ENCODE measurements at places on chromosomes 5 and 9.

- DNase-seq = no peak
Measured at GRCh38 chr9:108217431-108218349, 638.1 kb downstream of the ACTL7B start.

DNA sequence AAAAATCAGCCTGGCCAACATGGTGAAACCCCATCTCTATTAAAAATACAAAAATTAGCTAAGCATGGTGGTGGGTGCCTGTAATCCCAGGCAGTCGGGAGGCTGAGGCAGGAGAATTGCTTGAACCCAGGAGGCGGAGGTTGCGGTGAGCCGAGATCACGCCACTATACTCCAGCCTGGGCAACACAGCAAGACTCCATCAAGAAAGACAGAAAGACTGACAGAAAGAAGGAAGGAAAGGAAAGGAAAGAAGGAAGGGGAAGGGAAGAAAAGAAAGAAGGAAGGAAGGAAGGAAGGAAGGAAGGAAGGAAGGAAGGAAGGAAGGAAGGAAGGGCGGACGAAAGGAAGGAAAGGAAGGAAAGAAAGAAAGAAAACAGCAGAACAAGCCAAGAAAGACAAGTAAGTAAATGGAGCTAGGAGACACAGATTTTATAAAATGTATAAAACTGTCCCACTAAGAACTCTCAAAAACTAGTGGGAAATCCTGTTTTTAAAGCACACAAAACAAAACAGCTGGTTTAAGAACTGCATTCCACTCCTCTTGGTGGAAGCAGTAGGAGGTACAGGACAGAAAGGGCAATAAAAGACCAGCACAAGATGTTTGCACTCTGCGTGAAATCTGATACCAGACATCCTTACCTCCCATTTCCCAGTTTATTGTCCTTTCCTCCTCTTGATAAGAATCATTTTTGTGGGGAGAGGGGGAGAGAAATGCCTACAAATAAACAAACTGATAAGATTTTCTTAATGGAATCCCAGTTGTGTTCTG is 46.7 kb downstream of the MYO10 start:
- no peak for DNase-seq

- no peak for DNase-seq
Measured at GRCh38 chr5:53151713-53152458, 42.3 kb upstream of the MOCS2 start.

- no peak for DNase-seq
Measured at GRCh38 chr5:53884844-53885243, 324.4 kb downstream of the NDUFS4 start.

- DNase-seq = no peak
Measured at GRCh38 chr9:91818647-91819403, 131.2 kb downstream of the ROR2 start.

DNA sequence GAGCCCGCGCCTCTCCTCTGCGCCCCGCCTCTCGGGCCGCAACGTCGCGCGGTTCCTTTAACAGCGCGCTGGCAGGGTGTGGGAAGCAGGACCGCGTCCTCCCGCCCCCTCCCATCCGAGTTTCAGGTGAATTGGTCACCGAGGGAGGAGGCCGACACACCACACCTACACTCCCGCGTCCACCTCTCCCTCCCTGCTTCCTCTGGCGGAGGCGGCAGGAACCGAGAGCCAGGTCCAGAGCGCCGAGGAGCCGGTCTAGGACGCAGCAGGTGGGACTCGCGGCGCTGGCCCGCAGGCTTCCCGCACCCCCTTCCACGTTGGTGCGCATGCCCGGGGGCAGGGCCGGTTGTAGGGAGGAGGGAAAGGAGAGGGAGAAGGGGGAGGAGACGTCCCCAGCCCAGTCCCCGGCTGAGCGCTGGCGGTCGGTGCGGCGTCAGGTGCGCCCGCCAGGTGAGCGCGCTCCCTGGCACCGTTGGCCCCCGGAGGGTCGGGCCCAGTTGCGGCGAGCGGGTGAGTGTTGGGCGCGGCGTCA is at the start of gene OCLN:
TSS of gene OCLN (plus strand) at position 400 of the 532 bp plus-strand sequence. CDS start 11,455 bp downstream, outside the sequence.
- DNase-seq = peak; percentile 87

DNA sequence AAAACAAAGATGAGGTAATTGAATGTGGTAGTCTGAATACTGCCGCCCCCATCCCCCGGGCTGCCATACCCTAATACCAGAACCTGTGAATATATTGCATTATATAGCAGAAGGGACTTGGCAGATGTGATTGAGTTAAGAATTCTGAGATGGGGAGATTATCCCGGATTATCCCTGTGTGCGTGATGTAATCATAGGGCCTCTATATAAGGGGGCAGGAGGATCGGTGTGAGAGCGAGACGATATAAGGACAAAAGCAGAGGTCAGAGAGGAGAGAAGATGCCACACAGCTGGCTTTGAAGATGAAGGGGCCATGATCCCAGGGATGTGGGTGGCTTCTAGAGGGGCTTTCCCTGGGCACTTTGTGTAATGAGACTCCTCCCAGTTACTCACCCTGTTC is 101.7 kb upstream of the TLE1 start:
- DNase-seq = no peak

DNA sequence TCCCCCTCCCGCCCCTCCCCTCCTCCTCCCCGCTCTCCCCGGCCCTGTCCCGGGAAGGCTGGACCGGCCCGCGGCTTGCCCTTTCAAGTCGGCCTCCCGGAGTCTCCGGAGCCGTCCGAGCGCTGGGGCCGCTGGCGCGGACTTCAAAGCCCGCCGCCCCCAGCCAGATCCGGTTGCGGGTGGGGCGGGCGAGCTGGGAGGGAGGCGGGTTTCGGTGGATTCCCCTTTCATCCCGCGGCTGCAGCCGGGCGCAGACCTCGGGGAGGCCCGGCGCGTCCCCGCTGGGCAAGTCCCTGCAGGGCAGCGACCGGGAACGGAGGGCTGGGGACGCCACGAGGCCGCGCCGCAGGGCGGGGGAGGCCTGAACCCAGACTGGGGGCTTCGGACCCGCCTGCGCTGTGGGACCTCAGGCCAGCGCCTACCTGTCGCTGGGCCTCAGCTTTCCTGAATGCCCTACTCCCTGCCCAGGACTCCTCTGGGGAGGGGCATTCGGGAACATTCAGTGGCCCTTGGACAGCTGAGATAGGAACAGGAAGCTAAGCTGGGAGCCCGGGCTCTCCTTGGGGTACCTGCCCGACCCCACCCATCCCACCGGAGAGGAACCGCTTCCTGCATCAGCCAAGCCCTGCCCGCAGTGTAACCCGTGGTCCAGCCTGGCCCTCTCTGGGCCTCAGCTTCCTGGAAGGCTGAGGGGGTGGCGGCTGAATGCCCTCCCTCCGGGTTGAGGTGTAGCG is 23.4 kb downstream of the C9orf50 start:
- no peak for DNase-seq

GRCh38 chr5:368183-369084 is 46.9 kb downstream of the AHRR start:
- DNase-seq = no peak

- no peak for DNase-seq
Measured at GRCh38 chr9:131915181-131915580, 164.5 kb downstream of the MED27 start.

DNA sequence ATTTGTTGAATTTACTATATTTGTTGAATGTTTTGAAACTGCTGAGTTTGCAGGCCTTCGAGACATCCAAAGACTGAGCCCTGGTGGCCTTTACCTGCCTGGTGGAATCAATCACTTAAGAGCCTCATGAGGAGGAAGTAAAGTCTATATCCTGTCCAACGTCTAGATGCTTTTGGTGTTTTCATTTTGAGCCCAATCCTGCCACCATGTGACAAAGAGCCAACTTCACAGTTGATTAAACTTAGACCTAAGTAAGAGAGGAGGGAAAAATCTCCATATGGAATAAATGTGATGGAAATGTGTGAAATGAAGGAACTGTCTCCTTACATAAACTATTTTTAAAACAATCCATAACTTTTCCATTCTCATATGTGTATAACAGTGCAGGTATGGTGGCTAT is 220.1 kb downstream of the PRR16 start:
- no peak for DNase-seq

- DNase-seq = peak; percentile 45
Measured at GRCh38 chr5:180784497-180785097, 18.0 kb downstream of the MGAT1 start.

DNA sequence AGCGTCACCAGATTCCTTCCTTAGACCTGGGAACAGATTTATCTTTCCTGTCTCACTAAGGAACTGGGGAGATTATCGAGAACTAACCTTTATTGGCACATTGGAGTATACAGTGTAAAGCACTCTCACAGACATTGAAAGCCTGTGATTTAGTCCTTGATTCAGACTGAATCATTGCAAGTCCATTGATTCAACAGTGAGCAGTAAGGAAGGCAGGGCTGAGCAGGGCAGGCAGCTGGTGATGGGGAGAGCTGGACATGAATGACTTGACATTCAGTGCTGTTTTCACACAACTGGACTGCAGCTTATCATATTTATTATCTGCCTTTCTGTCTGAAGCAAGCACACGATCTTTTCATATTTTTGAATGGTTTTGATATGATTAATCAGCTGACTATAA is 16.2 kb downstream of the ISOC1 start:
- DNase-seq = no peak

DNA sequence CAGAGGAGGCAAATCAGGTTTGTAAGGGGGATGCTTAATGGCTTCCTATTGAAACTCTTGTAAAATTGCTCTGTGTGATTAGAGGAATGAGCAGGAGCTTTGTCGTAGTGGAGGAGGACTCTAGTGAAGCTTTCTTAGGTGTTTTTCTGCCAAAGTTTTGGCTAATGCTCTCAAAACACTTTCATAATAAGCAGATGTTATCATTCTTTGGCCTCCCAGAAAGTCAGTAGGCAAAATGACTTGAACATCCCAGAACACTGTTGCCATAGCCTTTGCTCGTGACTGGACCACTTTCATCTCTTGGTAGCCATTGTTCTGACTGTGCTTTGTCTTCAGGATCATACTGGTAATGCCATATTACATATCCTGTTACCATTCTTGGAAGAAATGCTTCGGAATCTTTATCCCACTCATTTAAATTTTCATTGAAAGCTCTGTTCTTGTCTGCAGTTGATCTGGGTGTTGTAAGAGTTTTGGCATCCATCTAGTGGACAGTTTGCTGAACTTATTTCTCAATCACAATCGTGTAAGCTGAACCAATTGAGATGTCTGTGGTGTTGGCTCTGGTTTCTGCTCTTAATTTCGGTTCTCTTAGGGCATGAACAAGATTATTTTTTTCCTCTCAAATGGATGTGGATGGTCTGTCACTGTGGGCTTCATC is 187.6 kb downstream of the COMMD10 start:
- no peak for DNase-seq

GRCh38 chr9:36116593-36116992 is 19.9 kb upstream of the GLIPR2 start:
- DNase-seq = no peak

- no peak for DNase-seq
Measured at GRCh38 chr5:109164001-109164400, 245.8 kb downstream of the PJA2 start.

DNA sequence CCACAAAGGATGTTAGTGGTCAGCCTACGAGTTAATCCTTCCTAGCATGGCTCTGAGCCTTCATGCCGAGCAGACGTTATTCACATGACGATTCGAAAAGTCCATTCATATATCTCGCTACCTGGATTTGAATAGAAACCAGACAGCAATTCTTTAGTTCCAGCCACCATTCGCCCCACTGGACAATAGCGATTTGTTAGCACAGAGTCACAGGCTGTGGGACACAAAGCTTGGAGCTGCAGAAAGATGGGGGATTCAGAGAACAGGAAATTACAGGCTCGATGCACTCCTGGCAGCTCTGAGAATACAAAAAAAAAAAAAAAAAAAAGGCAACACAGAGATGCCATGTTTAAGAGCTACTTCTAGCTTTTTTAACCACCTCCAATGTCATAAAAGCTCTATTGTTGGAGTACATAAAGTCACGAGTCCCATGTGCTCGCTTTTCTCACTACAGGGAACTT is 110.7 kb downstream of the NR6A1 start:
- DNase-seq = peak; percentile 51

DNA sequence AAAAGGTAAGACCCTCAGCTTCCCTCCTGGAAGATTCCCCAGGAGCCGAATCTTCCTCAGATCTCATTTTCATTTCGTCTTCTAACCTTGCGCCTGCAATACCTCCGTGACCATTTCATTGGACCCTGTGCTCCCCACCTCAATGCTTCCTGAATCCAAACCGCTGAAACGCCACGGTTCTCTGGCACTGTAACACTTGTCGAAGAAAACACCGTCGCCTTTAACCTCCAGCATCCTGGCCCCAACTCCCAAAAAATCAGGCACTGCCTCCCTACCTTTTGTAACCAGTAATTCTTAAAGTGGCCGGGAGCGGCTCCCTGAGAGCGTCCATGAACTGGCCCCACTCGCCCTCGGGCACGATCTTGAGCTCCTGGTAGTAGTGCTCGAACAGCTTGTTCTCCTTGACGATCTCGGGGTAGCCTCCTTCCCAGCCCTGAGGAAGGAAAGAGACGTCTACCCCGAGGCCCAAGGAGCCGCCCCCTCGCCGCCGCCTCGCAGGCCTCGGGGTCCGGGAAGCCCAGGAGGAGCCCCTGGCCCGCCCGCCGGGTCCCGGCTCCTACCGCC is 438 bp downstream of the NSUN2 start:
- no peak for DNase-seq

- no peak for DNase-seq
Measured at GRCh38 chr5:50593681-50594080, 72.8 kb upstream of the PARP8 start.

GRCh38 chr5:141735823-141736222 is 53.8 kb upstream of the ARAP3 start:
- DNase-seq = no peak

DNA sequence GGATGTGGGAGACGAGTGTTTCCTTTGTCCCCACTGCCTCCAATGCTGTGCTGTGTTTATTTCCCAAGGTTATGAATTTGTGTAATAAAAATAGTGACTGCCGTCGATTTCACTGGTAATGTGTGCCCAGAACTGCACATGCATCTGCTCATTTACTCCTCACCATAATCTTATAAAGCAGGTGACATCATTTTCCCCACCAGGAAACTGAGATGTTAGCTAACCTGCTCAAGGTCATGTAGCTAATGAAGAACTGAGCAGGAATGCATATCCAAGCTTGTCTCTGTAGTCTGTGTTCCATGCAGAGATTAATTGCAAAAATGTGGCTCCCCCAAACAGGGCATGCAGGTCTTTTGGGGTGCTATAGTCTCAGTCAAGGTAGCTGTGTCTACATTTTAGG is 224.4 kb downstream of the TENT4A start:
- DNase-seq = no peak

- DNase-seq = no peak
Measured at GRCh38 chr5:160166973-160167623, 47.8 kb upstream of the PWWP2A start.

GRCh38 chr9:136754059-136754572 is 3.9 kb downstream of the LCN8 start:
- peak; percentile 30 for DNase-seq

DNA sequence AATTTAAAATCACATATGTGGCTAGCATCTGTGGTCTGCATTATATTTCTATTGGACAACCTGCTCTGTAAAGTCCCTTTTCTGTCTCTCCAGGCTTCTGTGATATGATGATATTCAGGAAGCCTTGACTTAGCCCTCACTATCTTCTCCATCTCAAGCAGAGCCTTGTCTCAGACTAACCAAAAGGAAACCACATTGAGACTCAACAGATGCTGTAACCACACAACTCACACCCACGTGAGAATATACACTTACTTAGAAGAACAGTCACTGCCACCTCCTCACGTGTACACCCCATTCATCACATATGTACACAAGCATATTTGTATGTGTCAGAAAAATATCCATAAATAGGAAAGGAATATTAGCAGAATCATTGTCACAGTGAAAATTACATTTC is 33.6 kb downstream of the HTR4 start:
- DNase-seq = no peak

Data from COR-L47 (cell line).